ENCODE measurements at places on chromosomes 12 and 14.

DNA sequence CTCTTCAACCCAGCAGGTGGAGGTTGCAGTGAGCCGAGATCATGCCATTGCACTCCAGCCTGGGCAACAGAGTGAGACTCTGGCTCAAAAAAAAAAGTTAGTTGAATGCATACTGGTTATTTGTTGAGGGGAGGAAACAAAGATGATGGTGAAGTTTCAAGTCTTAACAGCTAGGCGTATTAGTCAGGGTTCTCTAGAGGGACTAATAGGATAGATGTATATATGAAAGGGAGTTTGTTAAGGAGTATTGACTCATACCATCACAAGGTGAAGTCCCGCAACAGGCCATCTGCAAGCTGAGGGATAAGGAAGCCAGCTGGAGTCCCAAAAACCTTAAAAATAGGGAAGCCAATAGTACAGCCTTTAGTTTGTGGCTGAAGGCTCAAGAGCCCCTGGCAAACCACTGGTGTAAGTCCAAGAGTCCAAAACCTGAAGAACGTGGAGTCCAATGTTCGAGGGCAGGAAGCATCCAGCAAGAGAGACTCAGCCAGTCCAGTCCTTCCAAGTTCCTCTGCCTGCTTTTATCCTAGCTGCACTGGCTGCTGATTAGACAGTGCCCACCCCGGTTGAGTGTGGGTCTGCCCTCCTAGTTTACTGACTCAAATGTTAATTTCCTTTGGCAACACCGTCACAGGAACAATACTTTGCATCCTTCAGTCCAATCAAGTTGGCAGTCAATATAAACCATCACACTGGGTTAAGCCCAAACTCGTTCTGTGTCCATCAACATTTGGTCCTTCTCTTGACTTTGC lies 26.1 kb upstream of the PKP2 start:
- DNase-seq = no peak

DNA sequence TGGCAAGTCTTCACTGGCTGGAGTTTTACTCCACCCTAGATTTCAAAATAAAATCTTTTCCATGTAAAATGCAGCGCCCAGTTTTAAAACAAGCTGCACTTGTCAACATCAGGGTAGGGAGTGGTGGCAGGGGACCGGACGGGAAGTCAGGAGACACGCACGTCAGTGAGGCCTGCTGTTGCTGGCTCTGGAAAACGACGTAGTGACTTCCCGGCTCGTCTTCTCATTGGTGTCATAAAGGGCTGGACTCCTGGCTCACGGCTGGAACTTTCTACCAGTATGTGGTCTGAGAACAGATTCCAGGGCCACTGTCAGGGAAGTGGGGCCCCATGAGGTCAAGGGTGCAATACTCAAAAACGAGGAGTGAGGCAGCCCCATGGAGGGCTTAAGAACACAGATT lies 64.2 kb upstream of the FOXN3 start:
- no peak for DNase-seq

- no peak for DNase-seq
These were observed 1.9 kb downstream of the NFE2 start for GRCh38 chr12:54298904-54299303.

DNA sequence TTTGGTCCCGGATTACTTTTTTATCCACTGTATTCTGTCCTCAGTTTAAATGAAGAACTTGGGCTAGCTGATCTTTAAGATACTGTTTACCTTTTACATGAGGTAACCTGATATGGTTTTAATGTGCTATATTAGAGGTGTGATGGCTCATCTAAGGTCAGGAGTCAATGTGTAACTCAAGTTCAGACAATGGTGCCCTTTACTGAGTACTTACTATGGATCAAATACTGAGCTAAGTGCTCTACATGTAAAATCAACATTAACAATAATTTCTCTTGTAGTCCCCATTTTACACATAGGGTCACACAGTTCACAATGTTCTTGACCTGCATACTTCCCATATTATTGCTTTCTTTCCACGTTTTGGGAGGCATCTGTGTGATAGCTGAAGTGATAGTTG lies 79.2 kb downstream of the CEP83 start:
- DNase-seq = no peak

- no peak for DNase-seq
These were observed 25.2 kb downstream of the TMEM30B start for GRCh38 chr14:61255968-61256367.

DNA sequence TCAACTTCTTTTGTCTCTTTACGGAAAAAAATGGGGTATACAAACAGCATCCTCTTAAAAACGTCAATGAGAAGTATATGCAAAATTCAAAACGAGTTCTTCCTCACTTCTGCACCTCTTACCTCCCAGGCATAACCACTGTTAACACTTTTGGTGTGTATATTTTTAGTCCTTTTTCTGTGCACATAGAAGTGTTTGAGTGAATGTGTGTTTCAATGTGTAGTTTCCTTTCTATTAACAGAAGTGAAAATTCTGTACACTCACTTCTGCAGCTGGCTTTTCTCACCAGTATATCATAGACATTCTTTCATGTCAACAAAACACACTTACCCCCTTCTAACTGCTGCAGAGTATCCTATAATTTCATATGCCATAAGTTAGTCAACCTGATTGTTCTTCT lies 5.4 kb downstream of the UBR7 start:
- no peak for DNase-seq

- DNase-seq = peak; percentile 25
These were observed at the start of gene ST8SIA1 for GRCh38 chr12:22334410-22335100. Gene ST8SIA1, minus strand, starts transcription at chr12:22334707. Its CDS starts 475 bp downstream, at chr12:22334232.

DNA sequence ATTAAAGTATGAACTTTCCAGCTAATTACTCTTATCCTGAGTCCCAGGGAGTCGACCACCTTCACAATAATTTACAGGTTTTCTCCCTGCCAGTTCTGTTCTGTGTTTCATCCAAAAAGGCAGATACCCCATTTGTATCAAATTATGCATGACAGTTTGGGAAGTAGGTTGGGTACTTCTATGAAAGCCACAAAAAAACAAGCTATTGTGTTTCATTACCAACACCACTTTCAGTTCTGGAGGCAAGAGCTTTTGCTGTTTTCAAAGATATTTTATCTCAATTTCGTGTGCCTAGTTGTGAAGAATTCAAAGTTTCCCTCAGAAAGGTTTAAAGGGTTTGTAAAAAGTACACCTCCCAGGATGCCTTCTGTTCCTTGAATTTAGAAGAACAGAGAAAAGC lies 557.4 kb downstream of the FLRT2 start:
- DNase-seq = no peak

DNA sequence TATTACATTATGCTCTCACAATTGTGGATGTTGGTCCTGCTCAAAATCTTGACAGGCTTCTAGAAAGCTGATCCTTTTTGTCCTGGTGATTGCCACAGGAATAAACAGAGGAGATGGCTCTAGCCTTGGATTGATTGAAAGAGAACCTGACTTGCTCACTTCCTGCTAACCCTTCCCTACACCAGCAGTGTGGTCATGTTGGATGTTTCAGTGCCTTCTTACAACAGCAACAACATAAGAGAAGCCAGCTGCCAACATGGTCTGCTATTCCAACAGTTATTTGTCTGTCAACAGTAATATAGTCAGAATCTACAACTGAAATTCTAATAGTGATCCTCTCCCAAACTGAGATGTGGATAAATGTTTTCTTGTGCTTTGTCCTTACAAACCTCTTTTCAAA lies 311.6 kb upstream of the DIO2 start:
- DNase-seq = no peak
